8988T (cell line): ENCODE measurements at places on chromosomes 7 and 10.

DNA sequence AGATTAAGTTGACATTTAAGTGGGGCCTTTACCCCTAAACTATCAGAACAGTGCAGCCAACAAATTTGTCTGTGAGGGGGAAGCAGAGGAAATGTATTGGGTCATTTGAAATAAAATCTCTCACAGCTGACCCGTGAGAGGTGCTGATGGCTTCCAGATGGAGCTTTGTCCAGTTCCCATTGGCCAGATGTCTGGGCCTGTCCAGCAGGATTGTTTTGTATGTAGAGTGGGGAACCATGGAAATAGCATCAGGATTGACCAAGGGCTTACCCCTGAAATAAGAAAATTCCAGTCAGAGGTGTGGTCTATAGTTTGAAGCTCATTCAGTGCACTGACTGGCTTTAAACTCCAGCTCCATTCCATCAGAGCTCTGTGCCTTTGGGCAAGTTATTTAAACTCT is 50.6 kb downstream of the INHBA start:
- DNase-seq = no peak

DNA sequence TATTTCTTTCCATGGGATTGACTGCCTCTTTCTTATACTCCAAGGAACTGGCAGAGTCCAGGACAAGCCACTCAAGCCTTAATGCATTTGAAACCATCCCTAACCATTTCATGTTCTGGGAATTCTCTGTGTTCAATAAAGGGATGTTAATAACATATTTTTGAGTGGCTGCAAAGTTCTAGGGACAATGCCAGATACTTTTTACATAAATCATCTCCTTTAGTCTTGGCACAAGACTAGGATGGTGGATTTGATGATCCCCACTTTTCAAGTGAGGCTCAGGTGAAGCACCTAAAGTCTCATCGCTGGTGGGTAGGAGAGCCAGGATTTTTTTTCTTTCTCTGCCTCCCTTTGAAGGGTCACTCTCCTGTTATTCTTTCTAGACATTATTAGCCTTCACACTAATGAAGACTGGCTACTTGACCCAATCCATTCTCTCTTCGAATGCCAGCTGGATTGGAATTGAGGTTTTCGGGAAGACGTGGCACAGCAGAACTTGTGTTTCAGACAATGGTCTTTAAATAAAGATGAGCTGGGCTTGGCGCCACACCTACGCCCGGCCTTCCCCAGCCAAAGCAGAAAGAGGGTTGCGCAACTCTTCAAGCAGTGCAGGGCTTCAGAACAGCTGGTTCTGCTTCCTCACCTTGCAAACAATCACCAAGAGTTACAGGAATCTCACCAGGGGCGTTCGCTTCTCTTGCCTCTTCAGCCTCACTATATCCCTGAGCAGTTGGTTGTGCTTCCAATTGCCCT is 73.8 kb upstream of the BMPER start:
- no peak for DNase-seq

DNA sequence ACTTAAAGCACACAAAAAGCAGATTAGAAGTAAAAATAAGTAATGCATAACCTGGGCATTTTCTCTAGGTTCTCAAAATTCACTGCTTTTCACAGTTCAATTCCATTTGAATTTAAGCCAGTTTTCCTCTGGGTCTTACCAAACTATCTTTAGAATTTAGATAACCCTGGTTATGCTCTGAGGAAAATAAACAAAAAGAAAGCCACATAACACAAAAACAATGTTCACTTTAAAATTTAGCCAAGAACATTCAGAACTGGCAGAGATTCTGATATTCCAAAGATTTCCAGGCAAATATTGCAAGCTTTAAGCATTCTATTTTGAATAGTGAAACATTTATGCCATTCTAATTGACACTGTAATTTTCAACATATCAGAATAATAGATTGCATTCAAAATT is 50.7 kb upstream of the PRKG1 start:
- DNase-seq = no peak

DNA sequence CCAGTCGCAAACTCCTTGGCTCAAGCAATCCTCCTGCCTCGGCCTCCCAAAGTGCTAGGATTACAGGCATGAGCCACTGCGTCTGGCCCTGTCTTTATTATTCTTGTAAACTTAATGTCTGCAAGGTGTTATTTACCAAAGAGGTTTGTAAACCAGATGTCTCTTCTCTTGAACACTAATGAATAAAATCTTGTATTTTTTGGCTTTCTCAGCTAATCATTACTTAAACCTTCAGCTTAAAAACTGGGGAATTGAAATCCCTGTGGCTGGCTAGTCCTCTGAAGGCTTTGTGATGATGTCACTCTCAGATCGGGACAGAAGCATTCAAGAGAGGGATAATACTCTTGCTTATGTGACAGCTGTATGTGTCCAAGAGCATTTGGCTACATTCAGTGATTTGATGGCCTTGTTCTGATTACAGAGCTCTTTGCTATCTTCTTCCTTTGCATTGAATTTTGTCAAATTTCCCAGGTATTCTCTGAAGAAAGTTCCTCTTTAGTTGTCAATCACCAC is 130.3 kb downstream of the BICC1 start:
- DNase-seq = no peak

GRCh38 chr10:60441515-60441914 is 51.8 kb upstream of the ANK3 start:
- DNase-seq = no peak

GRCh38 chr7:106417273-106417902 is 132.6 kb upstream of the NAMPT start:
- no peak for DNase-seq

- DNase-seq = no peak
Observed at GRCh38 chr10:125549653-125550052, 133.3 kb downstream of the TEX36 start.

DNA sequence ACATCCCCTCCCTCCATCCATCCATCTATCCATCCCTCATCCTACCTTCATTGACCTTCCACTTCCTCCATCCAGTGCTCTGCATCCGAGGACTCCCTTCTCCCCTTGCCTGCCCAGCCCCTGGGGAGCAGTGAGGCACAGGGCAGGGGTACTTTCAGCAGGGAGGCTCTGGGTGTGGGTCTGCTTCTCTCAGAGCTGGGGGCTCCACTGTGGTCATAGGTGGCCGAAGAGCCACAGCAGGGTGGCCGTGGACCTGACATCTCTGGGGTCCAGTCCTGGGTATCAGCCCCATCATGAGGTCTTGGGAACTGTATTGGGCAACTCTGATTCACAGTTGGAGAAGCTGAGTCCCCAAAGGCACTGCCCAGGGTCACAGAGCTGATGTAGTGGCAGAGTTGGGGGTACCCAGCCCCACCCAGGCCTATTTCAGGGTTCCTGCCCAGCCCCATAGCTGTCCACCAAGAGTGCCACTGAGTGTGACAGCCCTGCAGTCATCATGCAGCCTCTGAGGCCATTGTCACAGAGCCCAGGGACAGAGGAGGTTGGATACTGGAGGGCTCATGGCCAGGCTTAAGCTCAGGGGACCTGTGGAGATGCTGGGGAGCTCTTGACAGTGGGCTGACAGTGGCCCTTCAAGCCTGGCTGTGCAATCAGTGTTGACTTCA is 35.3 kb upstream of the DPYSL4 start:
- no peak for DNase-seq

- no peak for DNase-seq
Observed at GRCh38 chr10:61039868-61040267, 95.9 kb upstream of the RHOBTB1 start.

DNA sequence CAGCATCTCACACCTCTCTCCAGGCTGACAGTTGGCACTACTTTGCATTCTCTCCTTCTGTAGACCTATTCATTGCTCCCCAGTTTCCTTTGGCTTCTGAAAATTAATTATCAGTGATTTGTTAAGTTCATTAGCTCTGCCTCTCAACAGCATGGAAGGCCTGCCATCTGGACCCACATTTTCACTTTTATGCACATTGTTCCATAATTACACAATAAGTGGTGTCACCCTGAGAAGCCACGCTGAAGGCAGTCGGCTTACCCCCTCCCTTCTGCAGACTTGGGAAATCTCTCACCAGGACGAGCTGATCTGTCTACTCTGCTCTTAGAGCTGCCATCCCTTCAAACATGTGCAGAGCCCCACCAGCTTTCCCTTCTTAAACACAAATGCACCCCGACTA is 64.7 kb downstream of the SLIT1 start:
- DNase-seq = no peak

GRCh38 chr10:66455304-66455703 is 470.5 kb upstream of the LRRTM3 start:
- DNase-seq = no peak

DNA sequence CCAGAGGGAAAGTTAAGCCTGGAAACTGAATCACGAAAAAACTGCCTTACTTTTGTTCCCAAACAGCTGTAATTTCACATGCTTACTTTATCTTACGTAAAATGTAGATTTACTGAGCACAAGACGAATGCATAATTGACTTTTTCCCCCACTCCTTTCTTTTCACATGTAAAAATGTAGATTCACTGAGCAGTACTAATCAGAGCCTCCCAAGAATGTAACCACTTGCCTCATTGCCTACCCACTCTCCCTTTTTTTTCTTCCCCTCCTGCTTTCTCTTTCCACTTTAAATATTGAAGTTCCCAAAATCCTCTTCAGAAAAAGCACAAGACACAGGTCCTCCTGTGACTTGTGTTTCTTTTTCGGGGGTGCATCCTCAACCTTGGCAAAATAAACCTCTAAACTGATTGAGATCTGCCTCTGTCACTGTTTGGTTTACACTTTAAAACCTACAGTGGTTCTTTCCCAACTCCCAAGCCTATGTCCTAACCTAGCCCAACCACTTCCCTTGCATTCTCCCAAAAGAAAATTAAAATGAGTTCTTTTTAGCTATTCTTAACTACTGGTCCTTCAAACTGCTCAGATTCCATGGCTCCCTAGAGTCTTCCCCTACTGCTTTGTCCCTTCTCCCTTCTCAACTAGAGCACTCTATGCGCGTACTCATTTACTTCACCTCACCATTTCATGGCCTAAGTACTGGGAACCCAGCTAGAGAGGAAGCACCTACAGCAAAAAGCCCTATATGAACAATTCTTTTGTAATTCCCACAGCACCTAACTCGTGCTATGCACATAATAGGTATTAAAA is 236.6 kb upstream of the MKLN1 start:
- no peak for DNase-seq

DNA sequence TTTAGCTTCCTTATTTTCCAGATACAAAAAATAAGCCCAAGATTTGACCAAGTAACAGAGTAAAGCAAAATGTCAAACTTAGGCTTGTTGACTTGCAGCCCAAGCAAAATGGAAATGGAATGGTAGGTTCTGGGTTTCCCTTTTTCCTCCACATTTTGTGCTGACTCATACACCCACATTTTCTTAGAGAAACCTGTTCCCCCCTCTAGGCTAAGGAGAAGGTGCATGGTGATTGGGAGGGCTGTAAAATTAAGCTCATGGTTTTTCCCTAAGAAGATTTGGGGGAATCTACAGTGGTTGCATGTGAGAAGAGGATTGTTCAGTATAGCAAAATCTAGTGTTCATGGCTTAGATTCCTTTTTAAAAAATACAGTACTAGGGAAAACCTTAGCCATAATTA is 127.4 kb downstream of the ARL4A start:
- DNase-seq = no peak

GRCh38 chr10:87519582-87519981 is 14.9 kb downstream of the MINPP1 start:
- no peak for DNase-seq

DNA sequence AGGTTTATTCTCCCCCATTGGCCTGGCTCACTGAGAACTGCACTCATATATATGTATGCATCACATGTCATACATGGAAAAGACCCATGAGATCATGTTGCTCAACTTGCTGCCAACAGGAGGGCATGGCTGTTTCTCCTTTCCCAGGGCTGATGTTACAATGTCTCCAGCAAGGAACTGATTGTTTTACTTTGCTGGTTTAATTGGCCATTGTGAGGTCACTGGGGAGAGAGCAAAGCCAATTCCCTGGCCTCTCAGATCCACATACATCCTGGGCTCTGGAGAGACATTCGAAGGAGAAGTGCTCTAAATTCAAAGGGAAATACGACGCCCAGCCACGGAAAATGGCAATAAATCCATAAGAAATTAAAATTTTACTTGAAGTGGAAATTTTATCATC is 287.8 kb downstream of the WDR11 start:
- no peak for DNase-seq
